ENCODE measurements at places on chromosomes 6 and 20.

DNA sequence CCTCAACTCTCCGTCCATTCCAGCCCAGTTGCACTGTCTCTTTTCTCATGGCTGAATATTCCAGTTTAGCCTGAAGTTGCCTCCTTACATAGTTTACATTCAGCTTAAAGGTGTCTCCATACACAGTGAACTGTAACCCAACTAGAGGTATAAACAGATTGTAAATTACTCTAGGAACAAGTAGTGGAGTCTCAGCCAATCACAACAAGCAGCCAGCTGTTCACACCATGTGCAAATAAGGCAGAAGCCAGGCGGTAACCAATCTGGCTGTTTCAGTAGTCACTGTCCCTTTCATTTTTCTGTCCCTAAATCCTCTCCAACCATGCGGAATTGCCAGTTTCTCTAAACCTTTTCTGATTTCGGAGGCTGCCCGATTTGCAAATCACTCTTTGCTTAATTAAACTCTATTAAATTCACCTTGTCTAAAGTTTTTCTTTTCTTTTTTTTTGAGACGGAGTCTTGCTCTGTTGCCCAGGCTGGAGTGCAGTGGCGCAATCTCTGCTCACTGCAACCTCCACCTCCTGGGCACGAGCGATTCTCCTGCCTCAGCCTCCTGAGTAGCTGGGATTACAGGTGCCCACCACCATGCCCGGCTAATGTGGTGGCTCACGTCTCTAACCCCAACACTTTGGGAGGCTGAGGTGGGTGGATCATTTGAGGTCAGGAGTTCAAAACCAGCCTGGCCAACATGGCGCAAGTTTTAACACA, 37.6 kb upstream of the GFOD1 start:
- DNase-seq = no peak

DNA sequence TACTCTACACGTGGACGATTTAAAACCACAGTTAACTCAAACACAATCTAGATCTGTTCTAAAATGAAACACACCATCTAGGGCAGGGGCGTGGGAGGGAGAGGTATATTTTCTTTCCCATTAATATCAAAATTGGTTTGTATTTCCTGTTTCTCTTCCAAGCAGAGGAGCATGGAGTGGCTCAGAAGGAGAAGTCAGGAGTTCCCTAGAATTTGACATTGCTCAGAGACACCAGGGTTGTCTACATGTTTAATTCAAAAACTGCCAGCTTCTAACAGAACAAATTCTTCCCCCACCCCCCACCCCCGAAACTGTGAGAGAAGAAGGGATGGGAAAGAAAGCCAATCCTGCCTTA, 2.3 kb downstream of the PREX1 start:
- DNase-seq = no peak

GRCh38 chr6:20705741-20706140, 171.5 kb downstream of the CDKAL1 start:
- DNase-seq = no peak

DNA sequence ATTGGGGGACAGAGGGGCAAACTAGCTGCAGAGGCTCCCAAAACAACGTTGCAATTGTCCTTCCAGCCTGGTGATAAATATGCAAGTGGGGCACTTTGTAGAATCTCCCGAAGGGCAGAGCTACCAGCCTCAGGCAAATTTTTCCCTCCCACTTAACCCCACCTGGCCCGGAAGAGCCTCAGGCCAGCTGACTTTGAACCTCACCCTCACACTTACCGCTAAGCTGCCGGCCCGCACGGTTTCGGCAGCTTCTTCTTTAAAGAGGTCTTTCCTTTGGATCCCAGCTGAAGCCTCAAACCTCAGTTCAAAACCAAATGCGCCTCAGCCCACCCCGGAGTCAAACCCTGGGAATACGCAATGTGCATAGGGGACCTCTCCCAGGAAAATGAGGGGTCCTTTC, 2.5 kb downstream of the OVOL2 start:
- DNase-seq = no peak

DNA sequence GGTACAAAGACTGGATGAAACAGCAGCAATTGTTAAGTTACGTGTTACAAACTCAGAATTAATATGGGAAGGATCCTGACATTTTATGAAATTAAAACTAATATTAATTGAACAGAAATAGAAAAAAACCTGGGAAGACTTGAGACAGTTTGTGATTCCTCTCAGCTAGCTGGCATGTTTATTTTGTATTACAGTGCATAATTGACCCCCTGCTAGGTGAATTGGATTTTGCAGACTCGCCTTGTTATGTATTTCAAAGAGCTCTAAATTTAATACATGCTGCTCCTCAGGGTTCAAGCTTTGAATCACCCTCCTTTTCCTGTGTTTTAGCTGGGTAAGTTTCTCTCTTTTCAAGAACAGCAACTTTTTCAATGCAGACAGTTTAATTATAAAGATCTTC, 339.4 kb downstream of the PLCB1 start:
- DNase-seq = no peak

- DNase-seq = peak; percentile 54
Observed at GRCh38 chr6:138805016-138805765, 9.3 kb downstream of the ECT2L start.

GRCh38 chr20:44593751-44594150, 11.4 kb downstream of the PKIG start:
- DNase-seq = no peak

DNA sequence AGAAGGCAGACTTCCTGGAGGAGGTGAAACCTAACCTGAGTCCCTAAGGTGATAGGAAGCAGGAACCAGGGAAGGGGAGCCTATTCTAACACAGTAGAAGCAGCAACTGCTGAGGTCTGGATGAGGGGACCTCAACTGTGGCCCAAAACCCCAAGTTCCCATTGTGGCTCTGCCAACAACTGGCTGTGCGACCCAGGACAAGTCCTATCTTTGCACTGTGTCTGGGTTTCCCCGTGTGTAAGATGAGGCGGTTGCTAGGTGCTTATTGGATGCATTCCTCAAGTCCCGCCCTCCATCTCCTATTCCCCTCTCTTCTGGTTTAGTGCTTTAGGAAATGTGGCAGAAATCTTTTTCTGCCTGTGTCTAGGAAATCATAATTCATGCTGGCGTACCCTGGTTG, 52.2 kb upstream of the TTPAL start:
- DNase-seq = no peak

DNA sequence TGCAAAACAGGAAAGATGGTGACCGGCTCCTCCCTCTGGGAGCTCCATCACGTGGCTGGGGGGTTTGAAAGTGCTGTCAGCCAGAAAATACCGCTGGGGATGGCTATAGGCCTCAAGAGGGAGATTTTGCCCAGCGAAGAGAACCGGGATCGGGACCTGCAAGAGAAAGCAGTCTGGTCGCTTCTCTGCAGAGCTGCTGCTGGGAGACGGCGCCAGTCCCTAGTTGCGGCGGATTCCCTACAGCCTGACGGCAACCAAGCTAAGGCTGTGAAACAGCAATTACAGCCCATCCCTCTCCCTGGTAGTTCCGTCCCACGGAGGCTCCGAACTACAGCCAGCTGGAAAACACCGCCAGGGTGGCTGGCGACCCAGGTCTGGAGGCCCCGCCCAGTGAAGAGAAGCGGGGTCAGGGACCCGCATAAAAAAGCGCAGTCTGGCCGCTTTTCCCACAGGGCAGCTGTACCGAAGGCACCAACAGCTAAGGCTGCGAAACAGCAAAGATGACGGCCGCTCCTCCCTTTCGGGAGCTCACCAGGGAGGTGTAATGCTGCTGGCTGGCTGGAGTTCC, 238.1 kb upstream of the IRAK1BP1 start:
- no peak for DNase-seq

- DNase-seq = no peak
Observed at GRCh38 chr6:100050550-100050949, 56.5 kb upstream of the MCHR2 start.

GRCh38 chr6:15861486-15861885, 198.7 kb upstream of the DTNBP1 start:
- DNase-seq = no peak

GRCh38 chr6:39696986-39697788, 28.0 kb downstream of the KIF6 start:
- DNase-seq = no peak

DNA sequence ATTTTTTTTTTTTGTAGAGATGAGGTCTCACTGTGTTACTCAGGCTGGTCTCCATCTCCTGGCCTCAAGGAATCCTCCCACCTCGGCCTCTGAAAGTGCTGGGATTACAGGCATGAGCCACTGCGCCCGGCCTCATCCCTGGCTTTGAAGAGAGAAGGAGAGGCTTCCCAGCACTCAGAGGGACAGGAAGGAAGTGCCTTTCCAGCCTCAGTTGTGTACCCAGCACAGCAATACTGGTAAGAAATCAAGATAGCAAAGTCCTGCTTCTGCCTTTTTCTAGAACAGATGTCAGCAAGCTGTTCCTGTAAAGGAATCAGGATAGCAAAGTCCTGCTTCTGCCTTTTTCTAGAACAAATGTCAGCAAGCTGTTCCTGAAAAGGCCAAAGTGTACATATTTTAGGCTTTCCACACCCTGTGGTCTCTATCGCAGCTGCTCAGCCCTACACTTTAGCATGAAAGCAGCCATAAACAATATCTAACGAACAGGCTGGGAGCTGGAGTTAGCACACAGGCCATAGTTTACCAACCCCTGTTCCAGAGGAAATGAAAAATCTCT, 6.3 kb upstream of the PLTP start:
- DNase-seq = no peak

GRCh38 chr6:10886691-10887502, at the start of gene SYCP2L:
Gene SYCP2L, plus strand, starts transcription at chr6:10887052. Its CDS starts 75 bp downstream, at chr6:10887127.
- DNase-seq = peak; percentile 68

- peak; percentile 97 for DNase-seq
Observed at GRCh38 chr6:113120582-113121285, 736.4 kb upstream of the MARCKS start.

DNA sequence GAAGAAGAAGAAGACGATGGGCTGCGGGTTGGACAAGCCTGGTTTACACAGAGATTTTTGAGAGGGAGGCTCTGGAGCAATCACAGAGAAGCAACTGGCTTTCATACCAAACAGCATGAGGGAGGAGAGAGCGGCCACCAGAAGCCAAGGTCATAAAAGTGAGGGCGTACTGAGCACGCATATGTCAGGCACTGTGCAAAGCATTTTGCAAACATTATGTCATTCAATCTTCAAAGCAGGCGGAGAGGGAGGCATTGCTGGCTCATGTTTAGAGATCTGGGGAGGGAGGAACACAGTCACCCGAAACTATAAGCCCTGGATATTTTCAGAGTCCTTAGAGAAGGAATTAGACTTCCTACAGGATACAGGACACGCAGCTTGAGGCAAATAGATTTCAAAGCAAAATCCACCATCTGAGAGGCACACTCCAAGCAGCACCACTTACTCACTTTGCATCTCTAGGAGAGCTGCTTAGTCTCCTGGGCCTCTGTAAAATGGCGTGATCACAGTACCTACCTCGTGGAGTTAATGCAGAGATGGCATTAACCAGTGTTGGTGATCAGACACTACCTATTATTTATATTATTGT, 24.6 kb downstream of the RAMACL start:
- DNase-seq = no peak

GRCh38 chr6:48916607-48917006, 546.4 kb downstream of the MMUT start:
- no peak for DNase-seq

DNA sequence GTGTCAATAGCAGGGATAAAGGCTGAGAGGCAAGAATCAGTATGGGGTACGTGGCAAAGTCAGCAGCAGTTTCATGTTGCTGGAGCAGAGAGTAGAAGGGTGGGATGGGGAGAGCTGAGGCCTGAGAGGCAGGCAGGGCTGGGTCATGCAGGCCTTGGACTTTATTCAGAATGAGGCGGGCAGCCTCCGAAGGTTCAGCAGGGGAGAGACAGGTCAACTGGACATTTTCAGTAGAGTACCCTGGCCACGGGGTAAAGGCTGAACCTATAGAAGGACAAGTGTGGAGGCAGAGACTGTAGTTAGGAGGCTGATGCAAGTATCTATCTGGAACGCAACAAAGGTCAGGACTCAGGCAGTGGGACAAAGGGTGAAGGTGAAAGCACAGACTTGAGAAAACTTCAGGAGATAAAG, 13.7 kb downstream of the NOTCH4 start:
- DNase-seq = no peak

- no peak for DNase-seq
Observed at GRCh38 chr6:134182528-134182927, 130.1 kb upstream of the SLC2A12 start.

- no peak for DNase-seq
Observed at GRCh38 chr6:55992546-55992945, 117.2 kb upstream of the BMP5 start.

DNA sequence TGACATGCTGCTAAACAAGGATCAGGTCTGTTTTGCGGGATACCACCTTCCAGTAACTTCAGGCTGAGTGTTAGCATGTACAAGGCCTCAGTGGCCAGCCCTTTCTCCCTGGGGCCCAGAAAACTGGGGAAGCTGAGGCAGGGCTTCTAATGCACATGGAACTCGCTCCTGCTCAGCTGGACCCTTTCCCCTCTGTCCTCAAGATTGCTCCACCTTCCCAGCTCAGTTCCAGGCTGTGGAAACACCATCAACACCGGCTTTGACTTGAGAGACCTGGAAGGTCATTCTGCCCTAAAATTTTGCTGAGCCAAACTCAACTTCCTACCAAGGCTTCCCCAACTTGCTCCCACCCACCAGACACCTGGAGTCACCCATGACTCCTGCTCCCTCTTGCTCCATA, 4.2 kb upstream of the BLCAP start:
- no peak for DNase-seq

DNA sequence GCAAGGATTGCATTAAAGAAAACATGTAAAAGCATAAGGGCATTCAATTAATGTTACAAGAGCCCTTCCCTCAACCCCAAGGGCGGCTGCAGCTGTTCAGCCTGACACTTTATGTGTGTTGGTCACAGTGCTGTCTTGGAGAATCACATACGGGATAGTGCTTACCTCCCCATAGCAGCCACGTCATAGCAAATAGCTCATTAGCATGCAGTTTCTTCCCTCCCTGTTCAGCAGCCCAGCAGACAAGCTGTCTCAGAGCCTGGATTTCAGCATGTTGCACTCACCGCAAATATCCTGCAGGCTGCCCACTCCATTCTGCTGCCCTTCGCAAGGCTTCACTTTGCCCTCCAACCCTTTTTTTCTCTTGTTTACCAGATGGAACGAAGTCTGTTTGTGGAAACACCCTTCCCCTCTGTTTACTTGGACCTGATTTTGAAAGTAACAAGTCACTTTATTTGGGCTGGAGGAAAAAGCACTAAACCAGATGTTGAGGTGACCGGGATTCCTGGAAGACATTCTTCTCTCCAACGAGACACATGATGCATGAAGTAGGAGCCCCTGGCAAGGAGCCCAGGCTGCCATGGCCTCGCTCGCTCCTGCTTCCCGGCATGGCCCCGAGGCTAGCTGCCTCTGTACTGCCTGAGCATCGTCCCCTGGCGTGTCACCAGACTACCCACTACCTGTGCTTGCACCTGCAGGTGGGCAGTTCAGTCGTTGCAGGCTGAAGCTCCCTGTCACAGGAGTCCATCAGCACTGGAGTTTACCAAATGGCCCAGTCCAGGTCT, 151.6 kb upstream of the GMDS start:
- no peak for DNase-seq

Measured in cardiac muscle cell (in vitro differentiated cells and primary cell).